ENCODE measurements at places on chromosomes 3 and 15.

GRCh38 chr3:194711286-194711685 lies 25.6 kb downstream of the FAM43A start:
- no peak for DNase-seq

- DNase-seq, result no peak
These were observed 53.9 kb downstream of the PXYLP1 start for GRCh38 chr3:141285570-141285969.

DNA sequence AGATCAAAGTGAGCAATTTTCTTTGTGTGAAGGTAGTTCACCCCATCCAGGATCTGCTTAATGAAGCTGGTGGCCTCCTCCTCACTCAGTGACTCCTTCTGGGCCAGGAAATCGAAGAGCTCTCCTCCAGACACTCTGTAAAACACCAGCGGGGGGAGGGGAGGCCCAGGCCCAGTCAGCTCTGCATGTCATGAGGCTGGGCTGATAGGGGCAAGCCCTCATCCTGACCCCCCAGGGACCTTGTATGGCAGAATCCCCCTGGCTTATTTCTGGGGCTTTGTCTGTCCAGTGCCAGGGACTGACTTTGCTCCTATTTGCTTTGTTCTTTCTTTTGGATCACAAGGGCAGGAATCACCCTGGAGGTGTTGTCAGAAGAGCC lies 74.9 kb downstream of the DAPK2 start:
- peak; percentile 56 for DNase-seq

DNA sequence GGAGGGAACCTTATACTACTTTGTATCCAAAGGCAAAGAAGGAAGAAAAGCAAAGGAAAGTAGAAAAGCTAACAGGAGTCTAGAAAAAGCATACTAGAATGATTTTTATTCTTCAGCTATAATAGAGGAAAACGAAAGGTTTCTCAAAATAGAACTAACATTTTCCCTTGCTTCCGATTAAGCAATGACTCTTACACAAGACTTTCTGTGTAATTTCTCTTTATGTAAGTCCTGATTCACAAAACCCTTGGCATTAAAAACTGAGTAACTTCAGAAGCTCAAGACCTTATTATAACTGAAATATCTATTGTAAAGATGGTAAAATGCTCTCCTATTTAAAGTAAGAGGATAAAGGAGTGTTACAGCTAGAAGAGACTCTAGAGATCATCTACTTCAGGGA lies 97.4 kb downstream of the DTWD1 start:
- no peak for DNase-seq

- no peak for DNase-seq
These were observed 128.9 kb upstream of the ICE2 start for GRCh38 chr15:60607817-60608216.

DNA sequence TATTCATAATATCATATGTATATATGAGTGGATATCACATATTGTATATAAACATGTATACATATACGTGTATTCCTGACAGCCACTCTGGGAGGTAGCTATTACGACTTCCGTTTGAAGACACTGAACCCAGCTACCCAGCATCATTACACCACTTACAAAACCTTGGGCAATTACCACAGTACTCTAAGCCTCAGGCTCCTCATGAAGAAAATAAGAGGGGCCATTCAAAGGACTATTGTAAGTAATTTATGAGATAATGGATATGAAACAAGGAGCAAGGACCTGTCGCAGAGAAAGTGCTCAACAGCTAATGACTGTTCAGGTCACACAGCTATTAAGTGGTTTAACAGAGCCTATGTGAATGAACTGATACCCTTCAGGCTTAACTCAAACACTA lies 52.4 kb downstream of the KCNMB2 start:
- no peak for DNase-seq

- no peak for DNase-seq
These were observed 229.2 kb downstream of the UACA start for GRCh38 chr15:70533931-70534742.

Measured in activated CD4-positive, alpha-beta T cell treated with anti-CD3 and anti-CD28 coated beads, Interleukin-10, Interleukin-2, amounts not matched to agents 100 ng/mL and 50 ng/mL, durations not matched to agents 16 hours and 8 hours (primary cell).